ENCODE measurements at places on chromosomes 6 and 20.

GRCh38 chr20:48649868-48650267 lies 177.9 kb downstream of the PREX1 start:
- DNase-seq: no peak

DNA sequence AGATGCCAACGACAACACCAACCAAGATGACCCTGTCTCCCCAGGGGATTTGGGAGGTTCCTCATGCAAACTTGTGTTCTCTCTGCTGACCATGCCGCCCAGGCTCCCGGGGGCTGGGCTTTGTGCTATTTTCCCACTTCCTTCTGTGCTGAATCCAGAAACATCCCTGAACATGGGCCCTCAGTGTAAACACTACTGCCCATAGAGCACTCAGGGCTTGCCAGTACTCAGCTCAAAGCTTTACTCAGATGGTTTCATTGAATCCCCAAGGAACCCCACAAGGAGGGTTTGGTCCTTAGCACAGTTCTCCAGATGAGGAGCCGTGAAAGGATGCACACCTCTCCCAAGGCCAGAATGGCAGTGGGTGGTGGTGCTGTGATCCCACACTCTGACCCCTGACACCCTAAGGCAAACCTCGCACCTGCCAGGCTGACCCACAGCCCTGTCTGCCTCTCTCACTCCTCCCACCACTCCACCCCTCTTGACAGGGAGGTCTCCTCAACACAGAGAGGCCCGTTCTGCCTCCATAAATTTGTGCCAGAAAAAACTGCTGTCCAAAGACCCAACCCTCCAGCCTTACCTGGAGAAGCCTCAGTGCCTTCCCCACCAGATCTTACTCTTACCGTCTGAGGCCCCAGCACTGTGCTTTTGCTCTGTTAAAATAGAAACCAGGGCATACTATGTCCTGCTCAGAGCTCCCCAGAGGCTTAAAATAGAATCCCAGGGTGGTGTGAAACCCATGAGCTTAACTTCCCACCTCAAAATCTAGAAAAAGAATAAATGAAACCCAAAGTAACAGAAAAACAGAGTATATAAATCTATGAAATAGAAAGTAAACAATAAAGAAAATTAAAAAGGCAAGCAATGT lies 283.0 kb upstream of the CDH4 start:
- DNase-seq: no peak

DNA sequence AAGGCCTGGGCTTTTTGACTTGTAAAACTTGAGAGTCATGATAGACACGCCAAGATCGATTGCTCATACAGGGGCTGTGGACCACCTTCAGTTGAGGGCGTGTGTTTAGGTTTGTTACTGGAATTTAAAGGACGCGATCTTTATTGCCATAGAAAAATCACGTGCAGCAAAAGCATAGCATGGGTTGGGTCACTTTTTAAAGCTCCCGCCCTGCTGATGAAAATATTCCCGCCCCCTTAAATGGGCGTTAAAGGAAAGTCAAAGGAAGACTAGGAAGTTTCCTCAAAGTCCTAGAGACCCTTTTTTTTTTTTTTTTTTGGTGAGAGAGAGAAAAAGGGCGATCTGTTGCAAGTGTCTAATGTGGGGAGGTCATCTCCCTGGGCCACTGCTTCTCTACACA lies 23.1 kb downstream of the TFAP2A start:
- DNase-seq: no peak

GRCh38 chr20:62487-62886 lies 25.0 kb upstream of the DEFB125 start:
- DNase-seq: no peak

- no peak for DNase-seq
Measured at GRCh38 chr20:62020935-62021701, 44.6 kb downstream of the TAF4 start.

- DNase-seq: no peak
Measured at GRCh38 chr6:101783287-101783686, 389.8 kb downstream of the GRIK2 start.

GRCh38 chr20:32628960-32629530 lies 43.9 kb upstream of the NOL4L start:
- DNase-seq: no peak

GRCh38 chr6:42756722-42757121 lies 10.8 kb upstream of the TBCC start:
- DNase-seq: no peak

All from NCI-H2081 treated with DMSO at 0.1 percent for 48 hours (cell line).